DMS79 treated with DMSO at 0.1 percent for 48 hours (cell line): ENCODE measurements at places on chromosomes 2 and 18.
A peak's percentile ranks its signal among the peaks of the same experiment; 100 is the strongest.

DNA sequence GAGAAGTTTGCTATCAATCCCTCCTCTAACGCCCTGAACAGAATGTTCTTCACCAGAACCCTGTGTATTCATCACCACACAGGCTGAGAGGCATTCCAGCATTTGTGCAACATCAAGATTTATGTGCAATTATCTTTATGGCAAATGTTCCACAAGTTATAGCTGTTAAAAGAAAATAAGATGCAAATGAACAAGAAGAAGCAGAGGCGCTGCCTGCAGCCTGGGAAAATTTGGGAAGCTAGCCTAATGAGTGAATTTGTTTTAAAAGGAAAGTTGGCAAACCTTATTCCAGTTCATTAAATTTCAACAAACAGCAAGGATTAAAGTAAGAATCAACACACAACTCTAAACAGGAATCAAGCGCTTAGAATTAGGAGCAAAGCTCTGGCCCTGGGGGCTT lies 5.3 kb downstream of the TPO start:
- no peak for DNase-seq

DNA sequence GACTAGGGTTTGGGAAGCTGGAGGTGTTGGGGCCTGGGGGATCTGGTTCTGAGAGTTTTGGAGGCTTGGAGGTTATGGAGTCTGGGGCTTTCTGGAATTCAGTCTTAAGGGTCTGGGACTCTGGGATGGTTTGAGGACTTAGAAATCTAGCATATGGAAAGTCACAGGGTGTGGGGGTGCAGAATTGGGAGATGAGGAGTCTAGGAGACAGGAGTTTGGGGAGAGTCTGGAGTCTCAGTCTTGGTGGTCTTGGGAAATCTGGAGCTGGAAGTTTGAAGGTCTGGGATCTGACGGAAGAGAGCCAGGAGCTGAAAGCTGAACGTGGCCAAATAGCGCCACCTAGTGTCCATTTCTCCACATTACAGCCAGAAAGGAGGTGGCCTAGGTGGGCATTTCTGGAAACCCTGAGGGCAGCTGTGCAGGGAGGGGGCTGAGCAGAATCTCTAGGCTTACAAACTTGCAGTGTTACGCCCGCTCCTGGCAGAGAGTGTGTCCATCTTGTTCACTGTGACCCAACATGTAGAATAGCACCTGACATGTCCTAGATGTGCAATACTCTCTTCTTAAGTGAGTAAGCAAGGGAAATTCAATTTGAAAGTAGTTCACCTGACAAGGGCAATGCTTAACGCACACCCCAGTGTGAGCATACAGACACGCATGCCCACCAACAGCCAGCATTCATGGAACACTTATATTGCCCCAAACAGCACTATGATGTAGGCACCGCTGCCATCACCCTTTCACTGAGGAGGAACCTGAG lies 204.8 kb downstream of the TFCP2L1 start:
- peak; percentile 72 for DNase-seq

GRCh38 chr2:84283506-84283905 lies 175.6 kb downstream of the SUCLG1 start:
- no peak for DNase-seq

DNA sequence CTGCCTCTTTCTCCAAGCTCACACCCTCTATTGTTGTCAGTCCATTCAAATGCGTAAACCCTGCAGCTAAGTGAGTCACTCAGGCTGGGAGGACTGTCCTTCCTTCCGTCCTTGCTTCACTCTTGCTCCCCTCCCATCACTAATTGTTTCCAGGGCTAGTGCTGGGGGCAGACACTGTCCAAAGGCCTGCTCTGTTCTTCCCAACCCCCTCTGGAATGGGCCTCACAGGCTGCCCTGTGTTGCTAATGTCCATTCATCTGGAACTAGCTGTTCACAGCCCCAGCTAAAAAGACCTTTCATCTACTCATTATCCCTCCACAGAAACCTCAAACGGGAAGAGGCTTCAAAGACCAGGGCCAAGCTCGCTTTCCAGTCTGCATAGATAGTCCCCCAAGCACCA lies 31.9 kb upstream of the NRP2 start:
- no peak for DNase-seq

GRCh38 chr2:241011296-241011600 lies 12.8 kb downstream of the SNED1 start:
- no peak for DNase-seq

- DNase-seq = no peak
These were observed 70.3 kb upstream of the PELI1 start for GRCh38 chr2:64214281-64215115.

- DNase-seq = no peak
These were observed 1.7 kb upstream of the FZD5 start for GRCh38 chr2:207771421-207771820.

- no peak for DNase-seq
These were observed 856.4 kb upstream of the CELF4 start for GRCh38 chr18:38421872-38422615.

DNA sequence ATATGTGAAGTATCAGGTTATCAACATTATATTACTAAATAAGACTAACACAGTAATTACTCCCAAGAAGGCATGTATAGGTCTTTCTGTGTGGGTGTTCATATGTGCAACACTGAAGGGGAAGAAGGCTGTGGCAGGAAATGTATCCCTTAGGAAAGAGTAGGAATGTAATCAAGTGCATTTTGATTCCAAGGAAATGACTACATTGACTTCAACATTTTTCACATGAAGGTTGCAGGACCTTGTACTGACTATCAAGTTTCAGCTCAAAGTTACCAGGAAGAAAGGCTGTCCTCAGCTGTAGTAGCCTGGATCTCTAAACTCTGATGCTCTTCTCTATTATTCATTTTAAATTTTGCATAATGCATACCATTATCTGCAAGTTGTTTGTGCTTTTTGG lies 680.8 kb downstream of the NYAP2 start:
- DNase-seq = no peak

DNA sequence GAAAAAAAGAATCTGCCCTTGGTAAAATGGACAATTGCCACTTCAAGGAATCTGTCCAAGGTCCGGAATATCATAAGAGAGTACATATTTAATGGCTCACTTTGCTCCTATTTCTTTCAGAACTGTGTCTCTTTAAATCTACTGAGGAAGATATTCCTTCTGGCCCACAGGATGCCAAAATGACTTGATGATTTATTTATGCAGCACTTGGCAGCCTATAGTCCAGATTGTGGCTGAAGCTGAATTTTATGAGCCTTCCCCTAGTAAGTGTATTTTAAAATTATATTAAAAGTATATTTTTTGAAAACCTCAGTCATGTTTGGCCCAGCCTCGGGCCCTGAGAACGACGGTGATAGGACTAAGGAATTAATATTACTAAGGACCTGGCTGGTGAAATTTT lies 465.1 kb upstream of the HNRNPA3 start:
- no peak for DNase-seq

DNA sequence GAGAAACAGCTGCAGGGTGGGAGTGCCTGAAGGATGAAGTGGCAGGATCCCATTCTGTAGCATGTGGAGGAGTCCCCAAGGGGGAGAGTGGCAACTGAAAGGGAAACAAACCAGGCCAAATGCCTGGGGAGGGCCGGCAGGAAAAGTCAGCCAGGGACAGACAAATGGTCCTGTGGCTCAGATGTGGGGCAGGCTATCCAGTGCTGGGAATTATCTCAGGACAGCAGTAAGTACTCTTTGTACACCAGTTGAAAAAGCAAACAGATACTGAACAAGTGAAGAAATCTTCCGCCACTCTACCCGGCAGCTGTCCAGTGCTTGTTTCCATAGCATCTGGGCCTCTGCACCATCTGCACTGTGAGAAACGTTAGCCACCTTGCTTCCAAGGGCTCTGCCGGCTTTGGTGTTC lies 408.9 kb downstream of the LRATD1 start:
- no peak for DNase-seq

DNA sequence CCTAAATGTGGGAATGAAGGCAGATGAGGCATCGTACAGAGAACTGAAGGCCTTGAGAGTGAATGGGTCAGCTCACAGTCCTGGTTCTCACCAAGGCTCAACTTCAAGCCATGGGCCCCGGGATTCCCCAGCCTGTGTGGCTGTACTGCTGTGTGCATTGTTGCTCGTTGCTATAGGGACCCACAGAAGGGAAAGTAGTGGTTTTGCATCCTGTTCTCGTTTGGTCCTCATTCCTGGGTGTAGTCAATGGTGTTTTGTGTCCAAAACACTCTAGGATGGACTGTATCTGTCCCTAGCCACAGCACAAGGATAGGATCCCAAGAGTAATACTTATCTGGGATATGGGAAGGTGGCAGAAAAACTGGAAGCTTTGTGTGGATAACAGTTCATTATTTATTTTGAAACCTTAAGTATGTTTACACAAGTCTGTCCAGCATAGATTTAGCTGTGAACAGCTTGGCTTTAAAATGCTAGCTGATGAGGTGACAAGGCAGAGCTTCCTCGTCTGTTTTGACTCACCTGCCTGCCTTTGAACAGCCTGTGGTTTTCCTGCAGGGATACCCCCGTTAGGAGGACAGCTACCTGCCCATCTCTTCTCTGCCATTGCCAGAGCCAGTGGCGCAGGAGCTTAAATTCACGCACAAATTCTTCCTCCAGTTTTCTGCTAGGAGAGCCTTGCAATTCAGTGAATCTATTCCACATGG lies 85.0 kb downstream of the WDSUB1 start:
- DNase-seq = no peak
